ENCODE measurements at places on chromosomes 2 and 18.

DNA sequence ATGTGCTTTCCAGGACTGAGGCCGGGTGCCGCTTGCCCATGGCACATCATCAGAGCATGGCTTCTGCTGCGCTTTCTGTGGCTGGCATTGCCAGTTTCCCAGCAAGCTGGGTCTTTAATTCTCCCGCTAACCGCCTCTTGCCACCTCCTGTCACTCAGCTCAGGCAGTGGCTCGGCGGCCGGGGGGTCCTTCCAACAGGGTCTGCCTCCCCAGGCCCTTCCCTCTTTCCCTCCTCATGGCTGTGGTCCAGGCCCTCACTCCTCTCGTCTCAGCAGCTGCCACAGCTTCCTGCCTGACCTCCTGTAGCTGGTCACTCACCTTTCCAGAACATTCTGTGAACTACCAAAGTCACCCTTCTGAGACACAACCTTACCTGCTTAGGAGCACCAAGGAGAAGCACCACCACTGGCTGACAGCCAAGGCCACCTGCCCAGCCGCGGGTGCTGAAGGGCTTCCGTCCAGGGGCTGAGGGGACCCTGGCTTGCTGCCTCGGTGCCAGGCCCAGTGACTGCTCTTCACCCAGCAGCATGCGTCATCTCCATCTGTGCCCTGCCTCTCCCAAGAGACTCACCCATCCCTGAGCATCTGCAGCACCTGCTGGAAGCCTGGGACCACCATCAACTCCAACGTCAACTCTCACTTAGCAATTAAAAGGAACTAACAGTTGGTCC, 22.6 kb downstream of the CHMP1B start:
- DNase-seq, result no peak

GRCh38 chr18:3451183-3451988, 1.4 kb downstream of the TGIF1 start:
- DNase-seq, result no peak

DNA sequence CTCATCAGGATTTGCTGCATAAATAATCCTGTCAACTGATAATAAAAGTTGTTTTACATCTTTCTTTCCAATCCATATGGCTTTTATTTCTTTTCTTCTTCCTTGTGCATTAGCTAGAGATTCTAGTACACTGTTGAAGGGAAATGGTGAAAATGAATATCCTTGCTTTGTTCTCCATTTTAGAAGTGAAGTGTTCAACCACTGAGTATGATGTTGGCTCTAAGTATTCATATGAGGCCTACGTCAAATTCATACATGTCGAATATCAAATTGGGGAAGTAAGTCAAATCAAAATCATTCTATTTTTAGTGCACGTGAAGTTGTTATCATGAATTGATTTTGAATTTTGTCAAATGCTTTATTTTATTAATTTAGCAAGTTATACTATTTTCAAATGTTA, 7.8 kb upstream of the ACKR3 start:
- no peak for DNase-seq

DNA sequence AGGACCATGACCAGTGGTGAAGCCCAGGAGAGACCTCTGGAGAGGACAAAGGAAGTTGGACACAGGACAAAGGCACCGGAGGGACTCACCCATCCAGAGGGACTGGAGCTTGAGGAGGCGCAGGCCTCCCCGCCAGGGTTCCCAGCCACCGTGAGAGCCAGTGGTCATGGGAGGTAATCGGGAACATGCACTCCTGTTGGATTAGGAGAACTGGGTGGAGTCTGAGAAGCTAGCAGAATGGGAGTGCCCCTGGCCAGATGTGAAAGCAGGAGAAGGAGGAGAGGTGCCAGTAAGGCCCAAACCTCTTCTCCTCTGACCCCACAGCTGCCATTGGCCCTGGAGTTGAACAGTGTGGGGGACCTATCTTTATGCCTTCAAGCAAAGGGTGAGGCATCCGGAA, 20.3 kb downstream of the POU3F3 start:
- DNase-seq, result no peak

DNA sequence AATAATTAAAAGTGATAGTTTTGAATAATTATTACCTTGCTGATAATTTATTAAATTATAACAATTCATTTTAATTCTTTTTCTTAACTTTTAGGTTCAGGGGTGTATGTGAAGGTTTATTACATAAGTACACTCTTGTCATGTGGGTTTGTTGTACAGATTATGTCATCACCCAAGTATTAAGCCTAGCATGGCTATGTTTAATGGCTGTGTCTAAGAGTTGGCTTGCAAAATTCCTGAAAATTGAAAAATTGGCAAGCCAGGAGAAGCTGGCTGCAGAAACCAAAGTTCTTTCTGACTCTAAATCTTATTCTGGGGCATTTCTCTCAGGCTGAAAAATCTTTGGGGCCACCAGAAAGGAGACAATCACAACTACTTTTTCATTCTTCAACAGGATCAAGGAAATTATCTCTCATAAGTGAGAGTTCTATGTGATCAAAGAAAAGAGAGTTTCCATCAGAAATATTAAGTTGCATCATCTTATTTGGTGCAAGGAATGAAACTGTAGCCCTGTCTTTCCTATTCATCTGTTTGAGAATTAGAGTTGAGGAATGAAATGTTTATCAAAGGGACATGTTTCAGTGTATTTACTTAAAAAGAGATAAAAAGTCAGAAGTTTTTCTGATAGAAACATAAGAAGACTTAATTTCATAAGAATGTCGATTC, 412.1 kb upstream of the CDH2 start:
- no peak for DNase-seq

GRCh38 chr2:231597014-231597611, 4.4 kb downstream of the TEX44 start:
- DNase-seq, result no peak

DNA sequence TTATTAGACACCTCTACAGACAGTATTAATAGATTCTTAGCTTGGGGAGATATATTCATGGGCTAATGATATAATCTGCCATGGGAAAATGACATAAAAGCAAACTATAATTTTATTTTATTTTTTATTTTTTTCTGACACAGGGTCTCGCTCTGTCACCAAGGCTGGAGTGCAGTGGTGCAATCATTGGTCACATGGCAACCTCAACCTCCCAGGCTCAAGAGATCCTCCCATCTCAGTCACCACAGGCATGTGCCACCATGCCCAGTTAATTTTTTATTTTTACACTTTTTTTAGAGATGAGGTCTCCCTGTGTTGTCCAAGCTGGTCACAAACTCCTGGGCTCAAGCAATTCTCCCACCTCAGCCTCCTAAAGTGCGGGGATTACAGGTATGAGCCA, 39.3 kb downstream of the RTN4 start:
- no peak for DNase-seq
